8988T (cell line): ENCODE measurements at places on chromosomes 2 and 18.

DNA sequence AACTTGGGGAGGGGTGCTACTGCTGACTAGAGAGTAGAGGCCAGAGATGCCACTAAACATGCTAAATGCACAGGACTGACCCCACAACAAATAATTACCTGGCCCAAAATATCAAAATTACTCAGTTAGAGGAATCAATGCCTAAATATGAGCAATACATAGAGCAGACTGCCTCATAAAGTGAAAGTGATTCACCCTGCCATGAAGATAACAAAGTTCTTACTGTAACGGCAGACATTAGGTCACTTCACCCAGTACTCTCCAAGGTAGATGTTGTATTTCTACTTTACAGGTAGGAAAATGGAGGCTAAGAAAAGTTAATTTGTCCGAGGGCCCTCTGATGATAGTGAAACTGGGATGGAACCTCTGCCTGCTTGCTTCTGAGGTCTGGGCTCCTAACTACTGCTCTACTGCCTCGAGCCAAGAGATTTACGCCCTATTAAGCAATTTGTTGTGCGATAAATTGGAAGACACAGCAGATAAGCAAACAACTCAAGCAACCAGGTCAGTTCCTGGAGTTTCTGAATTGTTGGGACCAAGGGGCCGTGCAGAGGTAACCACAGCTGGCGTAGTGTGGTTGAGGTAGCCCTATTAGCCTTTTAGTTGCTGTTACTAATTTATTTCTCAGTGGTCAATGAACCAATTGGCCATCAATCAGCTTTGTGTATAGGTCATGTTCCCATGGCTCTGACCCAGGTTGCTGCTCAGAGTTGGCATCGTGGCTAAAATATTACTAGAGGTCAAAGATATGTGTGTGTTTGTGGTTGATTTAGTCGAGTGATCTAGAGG is 4.8 kb downstream of the DHRS9 start:
- no peak for DNase-seq

DNA sequence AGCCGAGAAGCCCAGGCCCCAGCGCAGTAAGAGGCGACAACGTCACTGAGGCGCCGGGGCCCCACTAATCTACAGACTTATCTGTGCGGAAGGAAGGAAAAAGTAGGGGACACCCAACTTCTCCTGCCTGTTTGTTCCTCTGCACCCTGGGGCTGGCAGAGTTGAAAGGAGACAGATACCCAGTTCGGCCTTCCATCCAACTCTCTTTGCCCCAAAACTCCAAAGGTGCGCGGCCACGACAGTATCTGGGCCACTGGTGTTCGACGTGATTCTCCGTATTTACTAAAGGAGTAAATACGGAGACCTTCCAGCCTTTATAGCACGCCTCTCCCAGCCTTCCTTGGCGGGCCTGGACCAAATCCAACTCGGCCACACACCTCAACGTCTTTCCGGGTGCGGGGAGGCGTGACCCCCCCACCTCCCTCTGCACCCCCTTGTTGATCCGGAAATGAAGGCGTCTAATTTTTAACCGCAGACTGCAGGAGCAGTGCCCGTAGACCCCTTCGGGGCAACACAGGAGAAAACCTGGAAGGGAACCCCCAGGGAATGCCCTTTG is 1.6 kb downstream of the SMAD7 start:
- DNase-seq: no peak

GRCh38 chr2:138997856-138998517 is 217.8 kb upstream of the NXPH2 start:
- no peak for DNase-seq

DNA sequence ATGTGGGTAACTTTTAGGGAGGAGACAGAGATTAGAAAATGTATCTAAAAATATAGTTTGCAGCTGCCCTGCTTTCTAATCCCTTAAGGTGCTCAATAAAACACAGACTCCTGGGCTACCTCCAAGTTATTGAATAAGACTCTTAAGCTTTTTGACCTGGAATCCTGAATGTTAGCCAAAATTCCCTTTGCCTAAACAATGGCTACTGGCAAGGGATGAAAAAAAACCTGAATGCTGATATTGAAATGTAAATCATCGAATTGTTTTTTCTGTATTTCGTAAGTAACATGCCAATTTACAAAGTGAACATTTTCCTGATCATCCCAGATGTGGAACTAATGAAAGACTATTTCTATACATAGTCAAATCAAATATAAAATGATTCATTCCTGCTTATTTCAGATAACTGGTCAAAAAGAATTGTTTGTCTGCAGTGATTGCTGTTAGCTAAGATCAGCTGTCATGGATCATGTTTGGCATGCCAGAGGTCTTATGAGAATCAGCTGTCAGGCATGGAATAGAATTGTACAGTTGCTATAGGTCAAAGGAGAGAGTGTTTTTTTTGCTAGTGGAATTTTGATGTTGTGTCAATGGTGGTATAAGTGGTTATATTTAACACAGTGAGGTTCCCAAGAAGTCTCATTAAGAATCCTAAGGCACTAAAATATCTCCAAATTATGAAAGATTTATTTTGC is 363.6 kb upstream of the CWC22 start:
- no peak for DNase-seq

- DNase-seq: no peak
Observed at GRCh38 chr18:37304012-37304680, 261.5 kb downstream of the CELF4 start.

DNA sequence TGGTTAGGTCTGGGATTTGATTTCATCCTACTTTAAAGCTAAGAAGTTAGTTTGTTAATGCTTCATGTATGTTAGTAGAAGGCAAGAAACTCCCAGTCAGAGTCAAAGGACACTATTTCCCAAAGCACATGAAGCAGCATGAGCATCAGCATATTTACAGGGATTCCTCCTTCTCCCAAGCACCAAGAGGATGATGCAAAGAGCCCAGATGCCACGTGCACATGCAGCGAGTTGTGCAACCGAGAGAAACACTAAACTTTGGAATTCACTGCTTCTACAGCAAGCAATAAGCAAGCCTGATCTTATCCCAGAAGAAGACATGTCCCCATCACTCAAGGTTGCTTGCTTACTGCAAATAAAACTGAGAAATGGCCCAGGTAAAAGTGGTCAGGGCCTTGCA is 32.5 kb downstream of the CPO start:
- DNase-seq: no peak

DNA sequence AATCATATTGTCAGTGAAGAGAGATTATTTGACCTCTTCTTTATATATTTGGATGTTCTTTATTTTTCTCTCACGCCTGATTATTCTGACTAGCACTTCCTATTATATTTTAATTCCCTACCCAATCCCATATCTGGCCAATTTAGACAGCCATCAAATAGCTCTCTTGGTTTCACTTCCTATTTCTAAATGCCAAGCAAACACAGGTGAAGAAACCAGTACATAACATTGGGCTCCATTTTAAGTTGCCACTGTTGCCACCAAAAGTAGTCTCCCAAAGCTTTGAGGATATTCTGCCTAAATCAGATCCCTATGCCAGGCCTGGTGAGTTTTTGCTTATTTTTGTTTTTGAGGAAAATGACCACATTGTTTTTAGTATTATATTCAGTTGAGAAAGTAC is 547.0 kb downstream of the MBD2 start:
- no peak for DNase-seq

DNA sequence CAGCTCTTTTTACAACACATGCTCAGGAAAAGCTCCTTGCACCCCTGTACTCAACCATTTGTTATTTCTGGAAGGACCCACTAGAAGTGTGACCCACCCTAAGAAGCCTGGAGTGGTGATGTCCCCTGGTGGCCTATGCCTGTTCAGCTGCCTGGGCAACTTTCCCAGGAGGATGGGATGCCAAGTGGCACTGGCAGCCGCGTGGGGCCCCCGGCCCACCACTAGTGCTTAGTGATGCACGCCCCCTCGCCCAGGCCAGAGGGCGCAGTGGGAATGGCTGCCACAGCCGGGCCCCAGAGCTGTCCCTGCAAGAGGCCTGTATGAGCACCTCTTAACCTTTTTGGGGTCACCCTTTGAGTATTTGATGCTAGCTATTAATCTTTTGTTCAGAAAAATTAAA is 18.1 kb downstream of the IMPA2 start:
- DNase-seq: no peak

DNA sequence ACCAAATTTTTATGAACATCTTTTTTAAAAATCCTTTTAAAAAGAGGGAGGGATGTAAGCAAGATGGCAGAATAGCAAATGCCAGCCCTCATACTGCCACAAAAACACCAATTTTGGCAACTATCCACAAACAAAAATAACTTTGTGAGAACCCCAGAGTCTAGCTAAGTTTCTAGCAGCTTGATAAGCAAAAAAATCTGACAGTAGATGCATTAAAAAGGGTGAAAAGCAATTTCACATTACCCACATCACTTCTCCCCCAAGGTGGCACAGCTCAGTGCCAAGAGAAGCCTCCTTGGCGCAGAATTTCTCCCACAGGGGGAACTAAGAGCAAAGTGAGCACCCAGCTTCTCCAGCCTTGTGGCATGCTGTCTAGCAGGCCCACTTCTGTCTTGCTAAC is 74.6 kb downstream of the L3MBTL4 start:
- no peak for DNase-seq

GRCh38 chr18:70301667-70302066 is 12.8 kb downstream of the SOCS6 start:
- DNase-seq: no peak

DNA sequence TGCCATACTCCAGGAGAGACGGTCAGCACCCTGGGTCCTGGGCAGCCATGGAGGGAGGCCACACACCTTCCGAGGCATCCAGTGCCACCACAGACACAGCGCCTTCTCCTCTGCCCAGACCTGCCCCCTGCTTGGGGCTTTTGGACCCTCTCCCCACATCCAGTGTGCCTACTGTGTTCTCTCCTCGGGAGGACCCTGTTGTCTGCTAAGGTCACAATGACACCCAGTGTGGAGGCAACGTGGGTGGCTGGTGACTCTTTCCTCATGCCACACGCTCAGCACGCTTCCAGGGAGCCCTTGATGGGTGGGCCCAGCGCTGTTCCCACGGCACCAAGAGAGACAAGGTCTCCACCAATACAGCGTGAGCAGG is 251.9 kb downstream of the EIPR1 start:
- no peak for DNase-seq

GRCh38 chr2:235406430-235406829 is 87.4 kb upstream of the AGAP1 start:
- no peak for DNase-seq

GRCh38 chr18:73458186-73458964 is 590.6 kb upstream of the NETO1 start:
- no peak for DNase-seq

DNA sequence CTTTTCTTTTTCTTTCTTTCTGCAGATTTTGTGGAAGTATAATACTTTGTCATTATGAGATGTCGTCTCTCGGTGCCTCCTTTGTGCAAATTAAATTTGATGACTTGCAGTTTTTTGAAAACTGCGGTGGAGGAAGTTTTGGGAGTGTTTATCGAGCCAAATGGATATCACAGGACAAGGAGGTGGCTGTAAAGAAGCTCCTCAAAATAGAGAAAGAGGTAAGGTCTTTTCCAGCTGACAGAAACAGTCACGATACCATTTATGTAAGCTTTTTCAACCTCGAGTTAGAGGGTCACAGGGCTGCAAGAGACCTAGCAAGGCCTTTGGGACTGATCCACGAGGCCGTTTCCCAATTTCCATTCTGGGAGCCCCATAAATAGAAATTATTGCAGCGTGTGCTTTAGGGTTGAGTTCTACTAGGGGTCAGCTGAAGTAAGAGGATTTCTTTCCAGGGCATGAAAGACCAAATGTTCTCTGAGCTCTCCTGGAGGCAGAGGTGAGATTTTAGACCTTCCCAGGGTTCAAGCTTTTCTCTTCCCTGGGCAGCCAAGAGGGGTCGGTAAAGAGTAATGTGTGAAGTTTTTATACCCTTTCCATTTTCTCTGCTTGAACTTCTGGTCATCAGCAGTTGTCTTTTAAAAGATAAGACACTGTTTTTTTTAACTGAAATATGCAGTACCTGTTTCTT is 15.5 kb downstream of the MAP3K20 start:
- no peak for DNase-seq

DNA sequence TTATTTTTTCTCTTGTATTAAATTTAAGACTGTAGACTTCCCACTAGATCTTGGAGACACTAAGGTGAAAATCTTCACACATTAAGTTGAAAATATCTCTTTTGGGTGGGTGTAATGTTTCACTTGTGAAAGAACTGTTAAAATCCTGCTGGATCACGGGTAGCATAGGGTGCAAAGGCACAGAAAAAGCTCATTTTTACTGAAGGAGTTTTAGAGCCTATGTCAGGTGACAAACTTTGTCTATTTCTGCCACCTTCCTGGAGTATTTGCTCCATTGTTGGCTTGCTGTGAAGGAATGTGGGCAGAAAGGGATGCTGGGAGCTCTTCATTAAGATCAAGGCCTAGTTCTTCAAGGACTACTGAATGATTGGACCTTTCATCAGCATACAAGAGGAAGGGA is 119.4 kb downstream of the FMNL2 start:
- DNase-seq: no peak

DNA sequence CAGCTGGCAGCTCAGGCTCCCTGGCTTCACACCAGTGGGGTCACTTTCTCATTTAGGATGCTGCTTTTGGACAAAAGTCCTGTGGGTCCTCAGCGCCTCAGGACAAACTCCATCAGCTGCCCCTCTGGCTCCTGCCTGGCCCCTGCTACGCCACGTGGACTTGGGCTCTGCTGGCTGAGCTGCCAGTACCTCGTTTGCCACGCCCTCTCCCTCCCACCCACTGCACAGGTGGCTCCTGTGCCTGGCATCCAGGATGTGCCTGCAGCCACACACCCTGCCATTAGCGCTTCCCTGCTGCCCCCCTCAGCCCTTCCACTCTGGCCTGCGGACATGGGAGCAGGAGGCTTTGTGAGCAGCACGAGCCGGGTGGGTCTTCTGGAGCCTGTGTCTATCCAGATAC is 118.9 kb downstream of the ZNF236 start:
- DNase-seq: no peak

DNA sequence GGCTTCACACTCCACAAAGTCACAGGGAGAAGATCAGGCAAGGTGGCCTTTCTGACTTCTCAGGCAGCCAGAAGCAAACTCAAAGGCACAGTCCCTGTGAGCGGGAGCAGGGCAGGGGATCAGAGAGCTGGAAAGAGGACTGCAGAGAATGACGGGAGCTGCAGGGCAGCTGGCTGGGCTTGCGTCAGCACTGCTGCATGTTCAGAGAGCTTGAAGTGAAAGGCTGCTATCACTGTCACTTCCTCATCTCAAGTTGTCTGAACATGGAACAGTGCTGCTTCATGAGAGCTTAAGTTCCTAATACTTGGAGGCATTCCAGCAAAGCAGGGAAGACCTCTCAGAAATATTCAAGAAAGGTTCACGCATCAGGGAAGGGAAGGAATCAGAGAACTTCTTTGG is 20.4 kb downstream of the TGFBRAP1 start:
- DNase-seq: no peak

DNA sequence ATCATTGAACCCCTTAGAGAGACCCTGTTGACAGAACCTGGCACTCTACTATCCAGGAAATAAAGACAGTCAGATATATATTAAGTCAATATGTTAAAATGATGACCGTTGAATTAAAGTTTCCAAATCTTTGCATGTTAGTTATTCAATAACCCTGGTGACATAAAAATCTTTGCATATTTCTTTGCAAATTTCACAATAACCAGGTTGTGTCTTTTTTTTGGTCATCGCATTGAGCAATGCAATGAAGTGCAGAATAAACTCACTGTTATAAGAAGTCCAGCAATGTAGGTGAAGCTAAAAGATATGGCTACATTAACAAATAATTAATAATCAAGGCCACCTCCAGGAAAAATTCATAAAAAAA is 596.9 kb downstream of the NYAP2 start:
- DNase-seq: no peak
